T-cell (primary cell): ENCODE measurements at places on chromosomes 3 and 15.
A peak's percentile ranks its signal among the peaks of the same experiment; 100 is the strongest.

- DNase-seq: no peak
Observed at GRCh38 chr3:136804813-136805212, 14.1 kb upstream of the SLC35G2 start.

GRCh38 chr3:69855436-69856162 lies 116.3 kb downstream of the MITF start:
- no peak for DNase-seq

DNA sequence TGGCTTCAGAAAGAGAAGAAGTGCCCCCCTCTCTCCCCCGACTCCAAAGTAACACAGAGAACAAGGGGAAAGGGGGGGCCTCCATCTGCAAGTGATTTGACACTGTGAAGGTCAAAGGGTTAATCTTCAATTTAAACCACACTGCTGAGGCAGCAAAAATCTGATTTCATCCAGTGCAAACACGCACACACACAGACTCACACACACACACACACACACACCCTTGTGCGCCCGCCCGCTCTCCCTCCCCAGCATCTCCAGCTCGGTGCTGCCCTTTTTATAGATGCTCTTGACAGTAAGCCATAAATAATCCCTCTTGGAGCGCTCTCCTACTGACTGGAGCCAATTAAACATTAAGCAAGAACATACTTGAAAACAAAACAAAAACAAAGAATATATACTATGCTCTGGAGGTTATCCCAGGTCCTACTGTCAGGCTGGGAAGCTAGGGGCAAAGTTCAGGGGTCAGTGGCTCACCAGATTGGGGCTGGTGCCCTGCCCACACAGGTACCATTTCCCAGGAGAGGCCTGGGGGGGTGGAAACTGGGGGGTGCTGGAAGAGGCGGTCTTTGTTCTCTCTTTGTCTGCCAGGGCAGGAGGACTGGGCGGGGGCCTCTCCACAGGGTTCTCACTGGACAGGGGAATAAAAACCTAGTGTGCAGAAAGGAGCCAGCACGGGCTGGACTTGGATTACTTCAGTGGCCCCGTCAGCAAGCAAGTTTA lies 16.3 kb downstream of the BMF start:
- no peak for DNase-seq

GRCh38 chr3:57397175-57398026 lies 104.9 kb upstream of the ASB14 start:
- peak; percentile 49 for DNase-seq

DNA sequence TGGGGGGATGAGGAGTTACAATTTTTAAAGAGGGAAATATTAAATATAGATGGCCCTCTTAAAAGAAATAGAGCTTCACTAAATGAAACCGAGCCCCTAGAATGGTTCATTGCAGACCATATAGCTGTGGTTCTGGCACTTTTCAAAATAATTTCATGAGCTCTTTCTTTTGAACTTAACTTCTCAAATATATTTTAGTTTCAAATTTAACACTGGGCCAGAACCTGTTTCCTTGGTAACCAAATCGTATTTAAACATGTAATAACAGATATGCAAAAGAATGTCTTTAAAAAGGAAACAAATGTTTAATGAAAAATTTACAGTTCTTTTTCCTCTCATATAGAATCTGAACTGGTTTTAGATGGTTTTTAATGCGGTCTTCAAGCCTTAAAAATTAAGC lies 20.1 kb downstream of the ZBTB38 start:
- no peak for DNase-seq

DNA sequence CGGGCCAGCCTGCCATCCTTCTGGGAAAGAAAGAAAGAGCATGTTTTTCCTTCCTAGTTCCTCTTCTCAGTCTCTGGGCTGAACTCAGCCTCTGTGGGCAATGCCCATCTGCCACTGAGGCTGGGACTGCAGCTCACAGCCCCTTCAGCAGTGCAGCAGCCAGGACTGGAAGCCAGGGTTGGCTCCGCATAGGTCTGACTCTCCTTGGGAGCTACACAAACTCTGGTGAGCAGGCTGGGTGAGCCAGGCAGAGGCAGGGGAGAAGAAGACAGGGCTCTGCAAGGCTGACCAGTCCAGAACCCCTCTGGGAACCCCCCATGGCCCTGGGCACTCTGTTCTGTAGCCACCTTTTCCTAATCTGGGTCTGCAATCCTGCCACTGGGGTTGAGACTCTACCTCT lies 3.6 kb downstream of the DISP2 start:
- DNase-seq: no peak

GRCh38 chr3:535566-536416 lies 339.2 kb downstream of the CHL1 start:
- no peak for DNase-seq

- no peak for DNase-seq
Observed at GRCh38 chr3:196423044-196423781, 9.0 kb downstream of the UBXN7 start.

DNA sequence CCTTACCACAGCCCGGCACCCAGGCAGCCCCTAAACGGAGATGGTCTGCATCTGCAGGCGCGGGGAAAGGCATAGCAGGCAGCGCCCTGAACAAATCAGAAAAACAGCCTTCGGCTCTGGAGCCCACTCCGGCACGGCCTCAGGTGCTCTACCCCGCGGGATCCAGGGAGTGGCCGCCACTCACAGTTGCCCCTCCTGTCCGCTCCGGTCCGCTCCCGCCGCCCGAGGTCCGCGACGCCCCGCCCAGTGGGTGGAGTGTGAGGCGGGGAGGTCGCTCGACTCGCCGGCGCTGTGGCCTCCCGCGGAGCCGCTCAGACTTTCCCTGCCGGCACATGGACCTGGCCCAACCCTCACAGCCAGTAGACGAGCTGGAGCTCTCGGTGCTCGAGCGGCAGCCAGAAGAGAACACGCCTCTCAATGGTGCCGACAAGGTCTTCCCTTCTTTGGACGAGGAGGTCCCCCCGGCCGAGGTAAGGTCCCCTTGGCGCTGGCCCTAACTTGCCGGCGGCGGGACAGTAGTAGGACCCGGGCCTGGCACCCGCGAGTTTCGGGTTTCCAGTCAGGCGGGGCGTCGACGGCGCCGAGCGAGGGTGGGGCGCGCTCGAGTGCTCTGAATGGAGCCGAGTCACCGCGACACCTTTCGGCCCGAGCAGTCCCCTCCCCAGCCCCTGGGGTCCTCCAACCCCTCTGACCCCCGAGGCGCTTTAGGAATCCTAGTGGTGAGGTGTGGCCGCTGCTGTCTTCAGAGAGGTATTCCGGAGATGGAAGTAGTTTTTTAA lies at the start of gene C3orf52:
C3orf52 (plus strand) TSS at position 314 of the 779 bp plus-strand sequence; CDS start at position 333, 19 bp downstream.
- peak; percentile 46 for DNase-seq

- no peak for DNase-seq
Observed at GRCh38 chr3:171950373-171950772, 89.0 kb upstream of the FNDC3B start.

DNA sequence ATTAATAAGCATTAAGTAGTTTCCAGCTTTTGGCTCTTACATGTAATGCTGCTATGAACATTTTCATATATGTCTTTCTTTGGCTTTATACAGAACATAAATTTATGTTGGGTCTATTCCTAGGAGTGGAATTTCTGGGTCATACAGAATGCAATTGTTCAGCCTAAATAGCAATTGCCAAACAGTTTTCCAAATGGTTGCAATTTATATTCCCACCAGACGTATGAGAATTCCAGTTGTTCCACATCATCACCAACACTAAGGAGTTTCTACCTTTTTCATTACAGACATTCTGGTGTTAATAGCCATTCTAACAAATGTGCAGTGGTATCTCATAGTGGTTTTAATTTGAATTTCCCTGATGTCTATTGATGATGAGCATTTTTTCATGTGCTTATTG lies 160.1 kb upstream of the TMC3 start:
- DNase-seq: no peak

DNA sequence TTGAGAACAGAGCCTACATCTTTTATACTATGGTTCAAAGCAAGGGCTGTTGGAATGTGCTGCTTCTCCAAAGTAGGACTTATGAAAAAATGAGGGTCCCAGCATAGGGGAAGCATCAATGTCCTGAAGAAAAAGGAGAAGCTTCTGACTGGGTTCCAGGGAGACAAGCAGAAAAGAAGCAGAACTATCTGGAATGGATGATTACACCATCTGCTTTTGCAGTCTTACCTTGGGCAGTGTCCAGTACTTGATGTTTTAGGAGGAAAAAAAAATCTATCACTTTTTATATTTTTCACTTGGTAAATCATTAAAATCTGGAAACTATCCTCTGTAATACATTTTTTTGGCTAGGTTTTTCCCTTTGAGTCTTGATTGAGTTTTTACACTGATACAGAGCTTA lies 57.9 kb upstream of the DPH6 start:
- DNase-seq: no peak

DNA sequence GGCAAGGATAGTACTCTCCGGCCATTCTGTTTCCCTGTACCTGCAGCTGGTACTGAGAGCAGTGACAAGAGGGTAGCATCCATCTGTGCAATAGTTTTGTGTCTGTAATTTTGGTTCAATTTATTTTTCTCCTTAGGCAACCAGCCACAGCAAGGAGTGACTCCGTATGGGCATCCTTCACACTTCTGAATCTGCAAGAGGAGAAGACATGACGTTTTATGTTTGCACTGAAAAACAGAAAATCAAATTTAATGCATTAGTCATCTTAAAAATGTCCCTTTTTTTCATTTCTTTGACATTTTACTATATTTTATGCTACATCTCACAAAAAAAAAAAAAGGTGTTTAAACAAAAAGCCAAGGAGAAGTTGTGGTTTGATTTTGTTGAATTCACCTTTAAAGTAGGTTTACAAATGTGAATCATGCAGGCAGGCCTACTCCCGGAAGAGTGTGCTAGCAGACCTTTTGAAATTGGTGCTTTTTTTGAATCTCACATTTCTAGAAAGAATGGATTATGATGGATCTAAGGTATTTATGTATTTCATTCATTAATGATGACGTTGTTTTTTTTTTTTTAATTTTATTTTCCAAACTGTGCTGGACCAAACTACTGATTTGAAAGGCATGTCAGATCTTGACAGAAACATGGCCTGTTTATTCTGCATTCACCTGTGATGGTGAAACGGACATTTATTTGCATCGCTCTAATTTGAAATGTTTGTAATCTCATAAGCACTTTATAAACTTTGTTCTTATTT lies 28.1 kb downstream of the IGSF10 start:
- no peak for DNase-seq

DNA sequence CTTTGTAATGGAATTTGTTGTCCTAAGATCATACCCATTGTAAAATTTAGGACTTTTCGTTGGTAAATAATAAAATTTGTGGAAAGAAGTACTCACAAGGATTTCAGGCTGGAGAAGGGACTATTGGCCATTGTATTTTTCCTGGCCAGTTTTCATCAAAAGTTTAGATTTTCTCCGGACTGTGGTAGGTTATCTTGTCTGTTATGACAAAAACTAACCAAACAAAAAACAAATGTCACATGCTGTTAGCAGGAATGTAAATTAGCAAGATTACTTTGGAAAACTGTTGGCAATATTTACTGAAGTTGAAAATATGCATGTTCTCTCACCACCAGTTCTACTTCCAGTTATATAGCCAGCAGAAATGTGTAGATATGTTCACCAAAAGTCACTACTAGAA lies 27.8 kb downstream of the PDE8A start:
- DNase-seq: no peak

DNA sequence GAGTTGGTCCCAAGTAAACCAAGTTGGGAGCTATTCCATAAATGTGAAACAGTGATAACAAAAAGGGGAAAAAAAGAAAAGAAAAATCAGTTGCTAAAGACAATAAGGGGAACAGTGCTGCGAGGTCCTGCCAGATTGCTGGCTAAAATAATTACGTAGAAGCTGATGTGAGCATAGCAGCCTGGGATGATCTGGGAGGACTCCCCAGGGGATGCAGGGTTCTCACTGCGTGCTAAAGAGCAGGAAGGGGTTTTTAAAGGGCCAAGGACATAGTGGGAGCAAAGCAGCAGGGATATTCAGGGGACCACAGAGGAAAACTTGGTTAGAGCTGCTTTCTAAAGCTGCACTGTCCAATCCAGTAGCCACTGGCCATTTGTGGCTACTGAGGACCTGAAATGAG lies 133.0 kb upstream of the UMPS start:
- no peak for DNase-seq

DNA sequence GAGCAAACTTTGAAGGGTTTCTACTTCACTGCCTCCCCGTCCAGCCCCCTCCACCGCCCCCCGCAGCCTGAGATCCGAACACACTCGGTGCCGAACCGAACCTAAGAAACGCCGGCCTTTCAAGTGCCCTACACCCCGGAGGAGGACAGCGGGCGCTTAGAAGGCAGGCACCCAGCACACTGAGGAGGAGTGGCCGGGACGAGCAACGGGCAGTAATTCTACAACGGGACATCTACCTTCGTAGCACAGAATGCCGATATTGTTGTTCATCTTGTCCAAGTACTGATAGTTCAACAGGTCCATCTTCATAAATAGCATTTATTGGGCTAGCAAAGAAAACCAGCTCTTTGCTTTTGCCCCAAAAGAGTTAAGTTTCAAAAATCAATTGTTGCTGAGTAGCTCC lies 513 bp downstream of the VGLL4 start:
- DNase-seq: peak; percentile 6

DNA sequence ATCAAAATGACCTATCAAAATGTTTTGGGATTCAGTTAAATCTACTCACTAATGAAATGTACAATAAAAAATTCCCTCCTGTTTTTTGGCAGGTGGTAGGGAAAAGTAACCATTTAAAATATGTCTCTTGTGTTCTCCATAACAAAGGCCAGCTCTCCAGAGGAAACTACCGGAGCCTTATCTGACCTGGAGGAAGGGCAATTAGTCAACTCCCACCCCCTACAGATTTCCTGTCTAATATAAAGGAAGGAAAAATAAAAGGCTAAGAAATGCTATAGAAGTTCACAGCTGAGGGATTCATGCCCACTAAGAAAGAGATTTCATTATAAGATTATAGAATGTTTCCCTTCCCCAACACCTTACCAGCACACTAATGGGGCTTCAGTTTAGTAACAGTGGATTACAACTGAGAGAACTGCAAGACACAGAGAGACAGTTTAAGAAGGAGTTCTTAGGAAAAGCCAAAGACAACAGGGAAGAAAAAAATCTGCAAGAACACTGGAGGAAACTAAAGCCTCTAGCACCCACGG lies 376.5 kb upstream of the KCNMB2 start:
- DNase-seq: no peak

- DNase-seq: no peak
Observed at GRCh38 chr3:150249779-150250470, 158.2 kb upstream of the TSC22D2 start.

DNA sequence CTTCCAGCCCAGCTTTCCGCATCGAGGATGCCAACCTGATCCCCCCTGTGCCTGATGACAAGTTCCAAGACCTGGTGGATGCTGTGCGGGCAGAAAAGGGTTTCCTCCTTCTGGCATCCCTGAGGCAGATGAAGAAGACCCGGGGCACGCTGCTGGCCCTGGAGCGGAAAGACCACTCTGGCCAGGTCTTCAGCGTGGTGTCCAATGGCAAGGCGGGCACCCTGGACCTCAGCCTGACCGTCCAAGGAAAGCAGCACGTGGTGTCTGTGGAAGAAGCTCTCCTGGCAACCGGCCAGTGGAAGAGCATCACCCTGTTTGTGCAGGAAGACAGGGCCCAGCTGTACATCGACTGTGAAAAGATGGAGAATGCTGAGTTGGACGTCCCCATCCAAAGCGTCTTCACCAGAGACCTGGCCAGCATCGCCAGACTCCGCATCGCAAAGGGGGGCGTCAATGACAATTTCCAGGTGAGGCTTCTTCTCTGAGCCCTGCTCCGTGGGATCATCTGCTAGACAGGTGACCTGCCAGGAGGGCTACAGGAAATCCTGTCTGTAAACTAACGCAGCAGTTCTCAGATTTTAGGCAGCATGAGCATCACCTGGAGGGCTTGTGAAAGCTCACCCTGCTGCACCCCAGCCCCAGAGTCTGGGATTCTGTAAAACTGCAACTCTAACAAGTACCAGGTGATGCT lies 1.6 kb downstream of the THBS1 start:
- no peak for DNase-seq
